Left colon (tissue), 2 donors: ENCODE measurements at places on chromosomes 12 and 14. TPM values are rescaled to one million over a fixed set of nuclear protein-coding genes. Genes with fewer than 3 reads are reported as not detected.

INHBE gene
- not detected for total RNA-seq

ATP2A2 gene
- total RNA-seq: 279 TPM

FZD10 gene
- total RNA-seq: 0.14 TPM

PPM1H gene
- 7.6 TPM for total RNA-seq

KRT8 gene
- total RNA-seq: 4,047 TPM

PLEKHD1 gene
- total RNA-seq: 0.14 TPM

NKX2-1 gene
- total RNA-seq: not detected

HOXC5 gene
- not detected for total RNA-seq

PPP4R4 gene
- total RNA-seq: 0.28 TPM

BICDL1 gene
- 6.6 TPM for total RNA-seq

MANSC1 gene
- total RNA-seq: 62.8 TPM

ARHGDIB gene
- 38.5 TPM for total RNA-seq

MIP gene
- total RNA-seq: not detected

ENDOU gene
- not detected for total RNA-seq

MDM2 gene
- 80.2 TPM for total RNA-seq

RPL10L gene
- 9.6 TPM for total RNA-seq

SIRT4 gene
- 1.3 TPM for total RNA-seq

MYO1H gene
- 0.31 TPM for total RNA-seq

APOF gene
- total RNA-seq: not detected

LHX5 gene
- total RNA-seq: not detected

MTRFR gene
- 9.6 TPM for total RNA-seq

ALDH2 gene
- 371 TPM for total RNA-seq

RERG gene
- 4.1 TPM for total RNA-seq

PRH1 gene
- 10.6 TPM for total RNA-seq

C1QL4 gene
- not detected for total RNA-seq

PLEKHG7 gene
- total RNA-seq: 0.84 TPM

SLC6A15 gene
- total RNA-seq: 0.45 TPM
